Mesenchymal stem cell (in vitro differentiated cells and primary cell): ENCODE measurements at places on chromosomes 12 and 14.

- H3K27me3 ChIP-seq, result no peaks in the 10 kb centered on the region
- no peak overlapping the region for H3K27ac ChIP-seq
- H3K4me3 ChIP-seq, result no peak overlapping the region
- peaks cover 74% of the 10 kb centered on the region for H3K36me3 ChIP-seq
- peaks cover 8% of the 10 kb centered on the region for H3K4me1 ChIP-seq
- no peak for DNase-seq
Measured at GRCh38 chr12:123726244-123726643, 14.1 kb downstream of the ATP6V0A2 start.

DNA sequence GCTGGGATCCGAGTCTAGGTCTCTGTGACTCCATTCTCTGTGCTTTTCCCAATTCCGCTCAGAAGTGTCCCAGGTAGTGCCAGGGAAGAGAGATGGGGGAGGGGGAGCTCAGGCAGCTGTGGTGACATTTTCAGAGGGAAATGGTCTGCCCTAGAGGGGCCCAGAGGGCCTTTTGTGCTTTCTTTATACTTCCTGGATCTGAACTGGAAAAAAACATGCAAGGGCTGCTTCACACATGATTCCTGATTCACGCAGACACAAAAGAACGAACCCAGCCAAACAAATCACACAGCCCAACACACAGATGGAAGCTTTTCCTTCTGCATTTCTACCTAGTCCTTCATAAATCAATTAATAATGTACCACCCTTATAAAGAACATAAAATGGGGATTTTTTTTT, 26.5 kb downstream of the GPR68 start:
- peaks cover 7% of the 10 kb centered on the region for H3K4me1 ChIP-seq
- peaks cover 29% of the 10 kb centered on the region for H3K36me3 ChIP-seq
- H3K27me3 ChIP-seq, result no peaks in the 10 kb centered on the region
- H3K27ac ChIP-seq, result no peak overlapping the region
- no peak for DNase-seq

DNA sequence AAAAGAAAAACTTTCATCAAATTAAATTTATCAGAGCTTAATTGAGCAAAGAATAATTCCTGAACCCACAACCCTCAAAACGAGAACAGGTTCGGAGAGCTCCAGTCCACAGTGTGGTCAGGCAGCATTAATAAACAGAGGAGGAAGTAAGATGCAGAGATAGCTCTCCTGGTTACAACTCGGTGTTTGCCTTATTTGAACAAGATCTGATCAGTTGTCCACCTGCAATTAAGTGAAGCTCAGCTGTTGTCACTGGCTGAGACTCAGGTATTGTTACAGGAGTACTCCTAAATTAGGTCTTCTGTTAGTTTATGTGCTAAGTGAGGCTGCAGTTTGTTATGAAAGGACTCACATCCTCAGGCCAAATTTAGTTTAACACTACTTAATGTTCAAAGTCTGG, 451.4 kb upstream of the PDE3A start:
- H3K36me3 ChIP-seq, result no peaks in the 10 kb centered on the region
- no peaks in the 10 kb centered on the region for H3K27me3 ChIP-seq
- no peak overlapping the region for H3K27ac ChIP-seq
- no peak overlapping the region for H3K4me3 ChIP-seq
- no peaks in the 10 kb centered on the region for H3K4me1 ChIP-seq

DNA sequence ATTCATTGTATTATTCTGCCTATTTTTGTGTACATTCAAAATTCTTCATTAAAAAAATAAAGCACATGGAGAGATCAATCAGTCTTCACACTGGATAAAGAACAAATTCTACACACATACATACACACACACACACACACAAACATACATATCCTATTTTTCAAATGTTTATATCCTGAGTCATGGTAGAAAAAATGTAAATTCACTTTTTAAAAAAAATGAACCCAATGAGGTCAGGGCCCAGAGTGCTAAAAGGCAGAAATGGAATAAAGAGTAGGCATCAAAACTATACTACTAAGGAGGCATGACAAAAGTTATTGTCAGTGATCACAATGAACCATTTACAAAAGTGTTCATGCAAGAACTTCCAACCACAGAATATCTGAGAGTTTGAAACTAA, 17.3 kb downstream of the GALC start:
- H3K4me3 ChIP-seq, result no peak overlapping the region
- H3K27me3 ChIP-seq, result no peaks in the 10 kb centered on the region
- H3K36me3 ChIP-seq, result peaks cover 17% of the 10 kb centered on the region
- H3K27ac ChIP-seq, result no peak overlapping the region
- no peak for DNase-seq

GRCh38 chr12:25054783-25055144, 105.9 kb upstream of the BCAT1 start:
- no peaks in the 10 kb centered on the region for H3K27me3 ChIP-seq
- H3K4me1 ChIP-seq, result peaks cover 1% of the 10 kb centered on the region
- H3K27ac ChIP-seq, result no peak overlapping the region
- DNase-seq, result no peak
- no peaks in the 10 kb centered on the region for H3K36me3 ChIP-seq

- H3K36me3 ChIP-seq, result no peaks in the 10 kb centered on the region
- H3K27me3 ChIP-seq, result no peaks in the 10 kb centered on the region
- peaks cover 3% of the 10 kb centered on the region for H3K4me1 ChIP-seq
- H3K4me3 ChIP-seq, result no peak overlapping the region
Measured at GRCh38 chr12:124044021-124044420, 71.0 kb downstream of the ZNF664 start.

- no peak overlapping the region for H3K27ac ChIP-seq
- H3K4me1 ChIP-seq, result no peaks in the 10 kb centered on the region
- H3K4me3 ChIP-seq, result no peak overlapping the region
Measured at GRCh38 chr14:105866841-105867321, 340.5 kb downstream of the TMEM121 start.

DNA sequence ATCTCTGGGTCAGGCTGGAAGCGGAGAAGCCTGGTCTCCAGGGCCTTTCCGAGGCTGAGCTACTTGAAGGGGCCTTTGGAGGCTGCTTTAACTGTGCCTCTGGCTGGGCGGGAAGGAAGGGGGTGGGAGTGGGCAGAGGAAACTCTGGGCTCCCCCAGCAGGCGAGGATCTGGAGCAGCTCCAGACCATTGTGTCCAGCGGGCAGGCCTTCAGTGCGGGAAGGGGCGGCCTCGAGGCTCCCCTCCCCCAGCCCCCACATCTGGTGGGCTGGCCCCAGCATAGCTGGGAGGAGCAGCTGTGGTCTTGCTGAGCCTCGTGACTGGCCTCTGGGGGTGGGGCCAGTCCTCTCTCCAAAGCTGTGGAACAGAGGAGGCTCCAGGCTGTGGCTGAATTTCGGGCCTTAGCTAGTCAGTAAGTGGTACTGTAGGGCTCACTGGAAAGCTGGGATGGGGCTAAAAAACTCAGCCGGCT, 3.4 kb downstream of the TAMALIN start:
- H3K27ac ChIP-seq, result peak overlapping the region; percentile 87
- peaks cover 44% of the 10 kb centered on the region for H3K4me1 ChIP-seq
- DNase-seq, result peak; percentile 93
- H3K27me3 ChIP-seq, result peaks cover 8% of the 10 kb centered on the region

DNA sequence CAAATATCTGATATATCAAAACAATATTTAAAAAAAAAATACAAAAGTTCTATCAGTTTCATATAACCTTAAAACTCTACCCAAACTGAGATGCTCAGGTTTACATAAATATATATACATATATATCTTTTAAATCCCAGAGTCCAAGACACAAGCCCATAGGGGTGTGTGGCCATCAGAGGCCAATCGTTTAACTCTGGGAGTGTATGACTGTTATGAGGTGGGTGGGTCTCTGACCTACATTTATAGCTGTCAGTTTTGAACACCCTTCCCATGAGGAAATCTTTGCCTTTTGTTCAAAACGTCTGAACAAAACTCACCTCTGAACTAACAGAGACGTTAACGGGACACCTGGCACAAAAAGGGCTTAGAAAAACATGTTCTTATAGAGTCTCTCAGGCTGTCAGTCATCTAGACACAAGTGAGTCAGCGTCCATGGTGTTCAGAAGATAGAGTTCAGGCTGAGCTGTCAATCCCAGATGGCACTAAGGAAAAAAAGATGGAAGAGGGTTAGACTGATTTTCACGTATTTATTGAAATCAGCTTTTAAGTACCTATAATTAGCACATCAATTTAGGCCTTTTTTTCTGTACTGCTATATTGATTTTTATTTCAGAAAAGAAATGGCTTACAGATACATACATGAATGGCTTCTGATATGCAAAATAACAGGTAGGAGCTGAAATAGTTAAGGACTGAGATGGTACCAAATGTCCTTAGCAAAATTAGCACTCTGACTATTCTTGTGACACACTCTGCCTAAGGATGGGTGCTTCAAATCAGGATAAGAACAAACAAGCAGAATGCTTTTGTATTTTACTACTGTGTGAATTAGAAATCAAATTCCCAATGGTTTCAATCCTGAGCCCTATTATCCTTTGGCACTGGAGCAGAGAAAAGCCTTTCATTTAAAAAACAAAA, 29.2 kb downstream of the HIGD1C start:
- no peaks in the 10 kb centered on the region for H3K4me1 ChIP-seq
- no peak overlapping the region for H3K4me3 ChIP-seq
- no peaks in the 10 kb centered on the region for H3K36me3 ChIP-seq
- no peaks in the 10 kb centered on the region for H3K27me3 ChIP-seq
- no peak for DNase-seq
